ENCODE measurements at places on chromosomes 4 and X.

- no peak for DNase-seq
These were observed 122.3 kb upstream of the TMEM164 start for GRCh38 chrX:109880629-109881028.

GRCh38 chrX:13373431-13374187 lies 53.8 kb upstream of the ATXN3L start:
- DNase-seq, result no peak

- no peak for DNase-seq
These were observed 121.3 kb downstream of the PRDM5 start for GRCh38 chr4:120801137-120801758.

DNA sequence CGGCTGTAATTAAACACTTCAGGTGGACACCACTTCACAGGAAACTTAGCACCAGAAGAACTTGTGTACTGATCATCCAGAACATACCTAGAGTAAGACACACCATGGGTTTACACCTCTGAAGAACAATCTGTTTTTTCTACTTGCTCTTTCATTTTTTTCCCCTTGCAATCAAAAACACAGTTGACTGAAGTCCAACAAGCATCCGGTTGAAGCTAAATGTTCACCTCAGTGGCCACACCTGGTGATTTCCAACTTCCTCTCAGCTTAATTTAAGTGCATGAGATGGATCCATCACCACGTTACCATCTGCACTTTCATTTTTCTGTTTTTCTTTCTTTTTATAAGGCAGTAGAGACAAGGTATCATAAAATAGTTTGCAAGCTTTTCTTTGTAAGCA lies 4.9 kb upstream of the TXK start:
- no peak for DNase-seq

DNA sequence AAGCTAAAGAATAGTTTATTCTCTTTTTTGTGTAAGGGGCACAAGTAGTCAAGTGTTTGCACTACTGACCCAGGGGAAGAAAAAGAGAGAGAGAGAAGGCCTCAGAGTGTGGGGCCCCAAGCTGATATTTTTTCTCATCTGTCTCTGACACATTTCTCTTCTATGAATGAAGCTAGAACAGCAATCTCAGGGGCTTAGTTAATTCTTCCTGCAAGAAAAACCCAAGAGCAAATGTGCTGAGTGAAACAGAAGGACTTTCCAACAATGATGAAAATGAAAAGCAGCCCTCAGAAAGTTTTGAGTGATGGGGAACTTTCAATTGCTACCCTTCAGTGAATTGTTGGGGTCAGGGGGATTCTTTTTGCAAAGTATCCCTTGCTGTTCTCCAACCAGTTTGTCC lies 9.2 kb upstream of the MSN start:
- DNase-seq, result no peak

DNA sequence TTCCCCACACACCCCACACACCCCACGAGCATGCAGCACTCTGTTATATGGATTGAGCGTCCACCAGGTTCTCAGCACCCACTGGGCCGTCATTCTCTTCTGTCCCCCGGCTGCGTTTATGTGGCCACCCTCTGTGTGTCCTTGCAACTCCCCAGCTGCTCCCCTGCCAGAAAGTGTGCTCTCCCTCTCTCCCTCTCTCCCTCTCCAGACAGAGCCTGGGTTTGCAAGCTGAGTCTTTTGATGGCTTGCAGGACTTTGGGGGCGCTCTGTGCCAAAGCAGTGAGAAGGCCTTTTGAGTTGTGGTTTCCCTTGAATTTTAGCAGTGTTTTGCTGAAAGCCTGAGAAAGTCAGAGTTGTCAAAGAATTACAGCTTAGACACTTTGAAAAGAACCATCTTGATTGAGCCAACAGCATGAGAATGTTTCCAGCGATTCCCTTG lies 173.5 kb downstream of the DCLK2 start:
- no peak for DNase-seq

- DNase-seq, result no peak
These were observed 64.3 kb upstream of the FTHL17 start for GRCh38 chrX:31136144-31136611.

DNA sequence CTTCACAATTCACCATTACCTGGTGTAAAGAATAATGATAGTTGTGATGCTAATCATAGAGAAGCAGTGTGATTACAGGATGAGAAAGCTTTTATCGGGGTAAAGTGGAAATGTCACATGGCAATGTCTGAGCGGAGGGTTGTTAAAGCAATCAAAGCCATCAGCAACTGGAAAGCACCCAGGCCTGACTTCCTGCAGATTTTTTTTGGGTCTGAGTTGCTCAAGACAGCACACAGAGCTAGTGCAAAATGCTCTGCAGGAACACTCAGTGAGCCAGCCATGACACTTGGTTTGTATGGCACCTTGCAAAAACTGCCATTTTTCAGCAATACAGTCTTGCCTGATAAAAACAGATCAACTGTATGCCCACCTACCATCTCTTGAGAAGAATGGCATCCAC lies 152.9 kb downstream of the COL4A6 start:
- DNase-seq, result no peak

- DNase-seq, result no peak
These were observed 121.7 kb upstream of the HCCS start for GRCh38 chrX:10989386-10989785.

DNA sequence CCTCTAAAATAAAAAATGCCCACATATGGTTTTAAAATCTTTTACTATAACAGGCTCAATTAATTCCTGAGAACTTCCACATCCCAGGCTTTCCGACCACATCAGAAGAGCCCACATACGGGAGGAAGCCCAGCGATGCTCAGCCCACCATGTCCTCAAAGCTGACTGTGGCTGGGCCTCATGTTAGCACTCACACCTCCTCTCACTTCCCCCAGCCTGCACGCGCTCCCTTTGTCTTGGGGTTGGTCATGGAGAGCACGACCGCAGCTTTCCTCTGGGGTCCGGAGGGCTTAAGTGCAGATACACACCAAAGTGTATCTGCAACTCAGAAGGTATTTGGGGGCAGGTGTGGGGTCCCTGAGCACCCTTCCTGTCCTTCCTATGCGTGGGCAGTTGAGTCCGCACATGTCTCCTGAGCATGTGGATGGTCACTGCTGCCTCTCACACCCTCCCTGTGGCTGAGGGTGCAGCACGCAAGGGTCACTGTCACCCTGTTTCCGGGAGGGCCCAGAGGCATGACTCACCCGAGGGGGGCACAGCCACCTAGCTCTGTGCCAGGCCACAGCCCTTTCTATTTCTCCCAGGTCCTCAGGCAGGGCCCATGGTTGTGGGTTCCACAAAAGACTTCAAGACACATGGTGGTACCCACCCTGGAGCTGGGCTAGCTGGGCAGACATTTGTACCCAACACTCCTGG lies 21.2 kb downstream of the WDR1 start:
- DNase-seq, result no peak

GRCh38 chr4:4394644-4395043 lies 7.7 kb downstream of the NSG1 start:
- no peak for DNase-seq

GRCh38 chrX:45872480-45872879 lies 671.8 kb upstream of the DIPK2B start:
- no peak for DNase-seq

GRCh38 chr4:169385376-169385775 lies 114.6 kb upstream of the SH3RF1 start:
- DNase-seq, result no peak

DNA sequence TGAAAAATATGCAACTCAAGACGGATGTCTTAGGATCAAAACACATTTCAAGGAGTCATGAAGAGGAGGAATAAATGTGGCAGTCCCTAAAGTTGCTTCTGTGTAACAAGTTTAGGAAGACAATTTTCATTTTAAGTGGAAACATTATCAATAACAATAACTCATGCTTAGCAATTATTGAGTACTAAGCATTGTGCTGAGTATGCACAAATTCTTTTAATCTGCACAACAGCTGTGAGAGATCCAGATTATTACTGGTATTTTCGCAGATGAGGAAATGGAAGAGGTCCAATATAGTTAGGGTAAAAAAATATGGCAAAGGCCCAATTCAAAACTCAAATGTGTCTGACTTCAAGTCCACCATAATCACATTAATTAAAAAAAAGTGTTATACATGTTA lies 2.9 kb upstream of the TEX13B start:
- DNase-seq, result no peak

- DNase-seq, result no peak
These were observed 2.4 kb downstream of the PGM2 start for GRCh38 chr4:37828843-37829242.

DNA sequence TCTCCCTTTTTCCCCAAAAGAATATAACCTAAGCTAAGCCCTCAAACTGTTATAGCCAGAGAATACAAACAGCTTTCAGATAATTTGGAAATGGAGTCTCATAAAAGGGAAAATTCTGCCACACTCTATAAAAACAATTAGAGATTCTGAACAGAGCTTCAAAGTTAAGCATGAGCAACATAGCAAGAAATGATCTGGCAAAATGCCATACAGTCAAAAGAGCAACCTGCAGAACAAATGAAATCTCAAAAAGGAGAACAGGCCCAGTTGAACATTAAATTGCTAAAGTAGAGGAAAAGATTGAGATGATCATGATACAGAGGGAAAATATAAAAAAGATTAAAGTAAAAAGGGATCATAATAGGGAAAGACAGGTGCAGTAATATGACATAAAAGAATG lies 250.5 kb downstream of the TLL1 start:
- DNase-seq, result no peak

DNA sequence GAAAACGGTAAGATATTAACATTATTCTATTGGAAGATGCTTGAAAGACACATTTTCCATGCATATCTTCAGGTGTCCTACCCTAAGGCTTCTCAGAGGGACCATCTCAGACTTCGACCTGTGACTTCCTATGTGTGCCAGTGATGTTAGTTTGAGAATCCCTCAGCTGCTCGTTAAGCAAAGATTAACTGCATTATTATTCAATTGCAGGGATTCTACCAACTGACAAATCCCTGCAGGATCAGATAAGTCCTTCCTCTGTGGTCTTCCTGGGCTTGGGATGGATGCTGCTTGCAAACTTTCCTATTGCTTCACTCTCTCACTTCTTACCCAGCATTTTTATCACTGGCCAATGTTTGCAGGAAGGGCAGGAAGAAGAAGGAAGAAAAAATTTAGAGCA lies 83.0 kb upstream of the PPARGC1A start:
- DNase-seq, result no peak

GRCh38 chr4:23269566-23269965 lies 576.8 kb downstream of the GBA3 start:
- no peak for DNase-seq

DNA sequence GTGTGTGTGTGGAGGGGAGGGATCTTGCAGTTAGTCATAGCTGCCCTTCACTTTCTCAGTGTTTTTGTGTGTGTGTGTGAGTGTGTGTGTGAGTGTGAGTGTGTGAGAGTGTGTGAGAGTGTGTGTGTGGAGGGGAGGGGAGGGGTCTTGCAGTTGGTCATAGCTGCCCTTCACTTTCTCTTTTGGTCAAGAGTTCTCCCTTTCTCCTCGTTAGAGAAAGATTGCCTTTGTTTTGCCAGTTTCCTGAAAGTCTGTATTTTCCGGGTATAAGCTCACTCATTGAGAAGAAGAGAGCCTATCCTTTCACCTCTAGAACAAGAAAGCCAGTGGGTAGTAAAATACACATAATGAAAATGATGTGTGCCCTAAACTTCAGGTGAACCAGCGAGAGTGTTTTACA lies 75.2 kb upstream of the ENPP6 start:
- no peak for DNase-seq

DNA sequence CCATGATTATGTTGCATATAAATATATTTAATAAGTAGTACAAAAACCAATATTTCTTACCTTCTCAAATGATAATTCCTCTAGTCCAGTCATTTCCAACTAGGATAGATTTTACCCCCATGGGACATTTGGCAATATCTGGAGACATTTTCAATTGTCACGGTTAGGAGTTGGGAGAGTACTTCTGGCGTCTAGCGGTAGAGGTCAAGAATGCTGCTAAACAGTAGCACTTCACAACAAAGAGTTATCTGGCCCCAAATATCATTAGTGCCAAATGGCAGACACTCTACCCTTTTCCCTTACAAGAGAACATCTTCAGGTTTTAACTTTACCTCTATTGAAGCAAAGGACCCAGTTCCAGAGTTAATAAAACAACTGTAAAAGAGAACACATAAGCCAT lies 168.1 kb downstream of the FAT4 start:
- DNase-seq, result no peak

GRCh38 chr4:1194010-1194900 lies 21.9 kb upstream of the SPON2 start:
- DNase-seq, result no peak

DNA sequence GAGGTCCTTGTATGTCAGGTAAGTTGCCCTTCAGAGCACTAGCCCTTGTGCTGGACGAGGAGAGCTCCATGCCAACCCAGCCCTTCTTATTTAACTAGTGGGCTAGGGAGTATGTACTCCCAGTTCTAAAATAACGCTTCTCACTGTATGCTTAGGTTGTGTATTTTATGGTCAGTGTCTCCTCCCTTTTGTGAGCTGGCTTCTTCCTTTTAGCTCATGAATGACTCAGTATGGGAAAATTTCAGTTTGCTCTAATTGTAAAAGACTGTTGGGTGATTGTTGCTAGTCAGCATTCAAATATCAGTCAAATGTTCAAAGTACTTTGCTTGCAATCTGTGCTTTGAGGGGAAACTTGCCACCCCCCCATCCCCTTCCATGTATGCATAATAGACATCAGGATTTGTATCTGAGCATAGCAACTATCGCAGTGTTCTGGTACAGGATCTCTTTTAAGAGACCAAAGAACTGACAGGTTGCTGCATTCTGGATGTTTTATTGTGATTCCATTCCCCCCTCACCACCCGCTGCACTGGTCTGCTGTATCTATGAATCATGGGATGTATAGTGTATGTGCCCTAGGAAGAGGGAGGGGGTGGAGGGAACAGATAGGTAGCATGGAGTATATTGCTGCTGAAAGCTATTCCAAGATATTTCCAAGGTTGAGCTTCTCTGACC lies 34.7 kb downstream of the DLG3 start:
- no peak for DNase-seq

- DNase-seq, result no peak
These were observed 255.3 kb upstream of the NRK start for GRCh38 chrX:105567082-105567481.

GRCh38 chr4:170978990-170979389 lies 834.2 kb upstream of the GALNTL6 start:
- no peak for DNase-seq

DNA sequence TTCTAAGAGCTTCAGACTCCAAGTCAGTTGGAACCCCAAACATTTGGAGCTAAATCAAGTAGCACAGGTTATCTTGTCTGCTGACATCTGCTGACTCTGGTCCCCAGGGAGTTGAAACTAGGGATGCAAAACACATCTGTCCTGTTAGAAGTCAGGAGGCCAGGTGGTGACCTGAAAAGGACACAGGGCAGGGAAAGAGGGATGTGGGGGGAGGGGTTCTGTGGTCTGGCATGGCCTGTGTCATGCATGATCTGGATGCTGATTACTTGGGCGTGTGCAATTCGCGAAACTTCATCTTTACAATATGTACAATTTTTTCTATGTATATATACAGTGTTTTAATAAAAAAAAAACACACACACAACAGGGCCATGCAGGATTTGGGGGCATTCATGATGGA lies 55.3 kb downstream of the FHDC1 start:
- DNase-seq, result no peak

GRCh38 chr4:88614058-88614457 lies 21.8 kb downstream of the HERC3 start:
- DNase-seq, result no peak

All from right kidney (tissue), 9 donors.